Hippocampal formation (tissue), 2 donors: ENCODE measurements at places on chromosomes 2 and 18.

DNA sequence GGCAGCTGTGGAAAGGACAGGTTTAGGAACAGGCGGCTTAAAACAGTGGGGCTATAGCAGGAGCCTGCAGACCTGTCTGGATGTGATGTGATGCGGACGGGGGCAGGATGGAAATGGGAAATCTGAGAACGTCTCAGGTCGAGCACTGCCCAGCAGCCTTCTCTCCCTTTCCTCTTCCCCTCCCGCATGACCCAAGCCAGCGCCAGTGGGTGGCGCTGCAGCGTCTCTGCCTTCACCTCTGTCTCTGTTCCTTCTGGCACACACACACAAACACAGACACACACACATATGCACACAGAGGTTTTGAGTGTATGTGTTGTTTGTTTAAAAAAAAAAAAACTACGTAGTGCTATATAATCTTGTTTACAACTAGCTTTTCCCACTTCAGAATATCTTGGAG is 82.0 kb upstream of the SLC66A3 start:
- DNase-seq = no peak

DNA sequence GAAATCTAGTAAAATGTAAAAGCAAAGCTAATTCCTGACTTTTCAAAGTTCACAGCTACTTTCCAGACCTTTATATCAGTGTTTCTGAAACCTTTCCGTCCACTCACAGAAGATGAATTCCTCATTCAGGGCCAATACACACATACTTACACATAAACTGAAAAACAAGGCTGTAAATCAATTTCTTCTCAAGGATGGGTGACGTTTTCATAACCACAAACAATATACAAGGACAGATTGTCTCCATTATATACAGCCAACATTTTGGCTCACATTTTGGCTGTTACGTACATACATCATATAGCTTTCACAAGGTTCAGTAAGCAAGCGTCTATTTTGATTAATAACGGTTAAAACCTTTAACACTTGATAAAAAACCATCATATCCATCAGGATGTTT is 1.4 kb downstream of the RPRD1A start:
- DNase-seq = no peak

- peak; percentile 8 for DNase-seq
Measured at GRCh38 chr2:168915441-168916330, 14.6 kb downstream of the G6PC2 start.

- DNase-seq = peak; percentile 69
Measured at GRCh38 chr2:241417626-241418025, 61.5 kb downstream of the FARP2 start.

GRCh38 chr2:170396799-170397459 is 219.0 kb downstream of the MYO3B start:
- peak; percentile 11 for DNase-seq

- DNase-seq = no peak
Measured at GRCh38 chr18:12946549-12947284, 1.1 kb upstream of the SEH1L start.
